ENCODE measurements at places on chromosomes 11 and 22.

DNA sequence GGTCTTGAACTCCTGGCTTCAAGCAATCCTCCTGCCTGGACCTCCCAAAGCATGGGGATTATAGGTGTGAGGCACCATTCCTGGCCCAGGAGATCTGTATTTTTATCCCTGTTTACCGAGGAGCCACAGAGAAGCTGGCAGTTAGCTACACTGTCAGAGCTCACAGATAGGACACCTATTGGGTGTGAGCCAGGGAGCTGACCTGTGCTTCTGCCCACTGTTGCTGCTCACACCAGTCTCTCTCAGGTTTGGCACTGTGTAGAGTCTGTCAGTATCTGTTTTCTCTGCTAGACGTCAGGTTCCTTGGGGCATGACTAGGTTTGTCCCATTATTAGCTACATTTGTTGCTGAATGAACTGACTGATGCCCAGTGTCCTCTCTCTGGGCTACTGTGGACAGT lies 17.5 kb downstream of the PPP6R2 start:
- H3K4me1 ChIP-seq: peaks cover 60% of the 10 kb centered on the region
- no peak overlapping the region for H3K27ac ChIP-seq
- H3K27me3 ChIP-seq: no peaks in the 10 kb centered on the region
- DNase-seq: no peak

- no peak overlapping the region for H3K4me3 ChIP-seq
- no peaks in the 10 kb centered on the region for H3K4me1 ChIP-seq
- H3K36me3 ChIP-seq: no peaks in the 10 kb centered on the region
Observed at GRCh38 chr11:33412241-33412640, 155.1 kb downstream of the HIPK3 start.

GRCh38 chr11:76313913-76314740 lies 66.8 kb downstream of the THAP12 start:
- H3K27ac ChIP-seq: no peak overlapping the region
- no peaks in the 10 kb centered on the region for H3K27me3 ChIP-seq

- H3K4me1 ChIP-seq: peaks cover 63% of the 10 kb centered on the region
- no peaks in the 10 kb centered on the region for H3K27me3 ChIP-seq
- DNase-seq: no peak
- no peak overlapping the region for H3K4me3 ChIP-seq
Observed at GRCh38 chr22:36430863-36431262, 43.1 kb upstream of the MYH9 start.

- H3K27ac ChIP-seq: peak overlapping the region; percentile 91
- peaks cover 50% of the 10 kb centered on the region for H3K4me1 ChIP-seq
- no peaks in the 10 kb centered on the region for H3K27me3 ChIP-seq
- H3K36me3 ChIP-seq: no peaks in the 10 kb centered on the region
Observed at GRCh38 chr11:33874433-33874832, 17.4 kb downstream of the LMO2 start.

- no peak overlapping the region for H3K27ac ChIP-seq
- DNase-seq: no peak
- H3K4me1 ChIP-seq: no peaks in the 10 kb centered on the region
- H3K36me3 ChIP-seq: no peaks in the 10 kb centered on the region
- no peaks in the 10 kb centered on the region for H3K27me3 ChIP-seq
Observed at GRCh38 chr11:130514316-130514715, 65.9 kb downstream of the ADAMTS15 start.

- H3K36me3 ChIP-seq: no peaks in the 10 kb centered on the region
- no peak for DNase-seq
- no peak overlapping the region for H3K27ac ChIP-seq
Observed at GRCh38 chr11:111362887-111363411, 16.1 kb downstream of the POU2AF1 start.

DNA sequence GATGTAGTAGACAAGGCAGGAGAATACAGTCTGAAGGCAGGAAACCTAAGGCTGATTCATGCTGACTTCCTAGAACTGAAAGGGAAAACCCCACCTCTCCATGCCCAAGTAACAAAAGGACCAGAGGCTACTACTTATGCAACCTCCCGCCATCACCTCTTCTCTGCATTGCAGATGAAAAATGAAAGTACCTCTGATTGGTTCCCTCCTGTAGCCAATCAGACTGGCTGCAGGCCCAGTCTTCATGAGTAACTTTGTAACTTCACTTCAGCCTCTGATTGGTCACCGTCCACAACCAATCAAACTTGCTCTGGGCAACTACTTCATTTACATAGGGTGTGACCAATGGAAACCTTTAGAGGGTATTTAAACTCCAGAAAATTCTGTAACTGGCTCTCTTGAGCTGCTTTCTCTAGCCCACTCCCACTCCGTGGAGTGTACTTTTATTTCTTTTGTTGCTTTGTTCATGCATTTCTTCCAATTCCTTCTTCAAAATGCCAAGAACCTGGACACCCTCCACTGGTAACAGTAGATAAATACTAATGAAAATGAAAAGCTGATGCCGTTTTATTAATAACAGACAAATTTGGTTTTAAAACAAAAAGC lies 5.2 kb upstream of the MAP6 start:
- no peak overlapping the region for H3K27ac ChIP-seq
- H3K4me3 ChIP-seq: no peak overlapping the region
- DNase-seq: no peak
- H3K27me3 ChIP-seq: peaks cover 15% of the 10 kb centered on the region
- no peaks in the 10 kb centered on the region for H3K36me3 ChIP-seq

GRCh38 chr11:124070915-124071622 lies 29.9 kb upstream of the OR10G7 start:
- no peaks in the 10 kb centered on the region for H3K36me3 ChIP-seq
- H3K4me3 ChIP-seq: no peak overlapping the region
- H3K4me1 ChIP-seq: peaks cover 29% of the 10 kb centered on the region
- H3K27me3 ChIP-seq: peaks cover 4% of the 10 kb centered on the region
